ENCODE measurements at places on chromosomes 2 and 18.

DNA sequence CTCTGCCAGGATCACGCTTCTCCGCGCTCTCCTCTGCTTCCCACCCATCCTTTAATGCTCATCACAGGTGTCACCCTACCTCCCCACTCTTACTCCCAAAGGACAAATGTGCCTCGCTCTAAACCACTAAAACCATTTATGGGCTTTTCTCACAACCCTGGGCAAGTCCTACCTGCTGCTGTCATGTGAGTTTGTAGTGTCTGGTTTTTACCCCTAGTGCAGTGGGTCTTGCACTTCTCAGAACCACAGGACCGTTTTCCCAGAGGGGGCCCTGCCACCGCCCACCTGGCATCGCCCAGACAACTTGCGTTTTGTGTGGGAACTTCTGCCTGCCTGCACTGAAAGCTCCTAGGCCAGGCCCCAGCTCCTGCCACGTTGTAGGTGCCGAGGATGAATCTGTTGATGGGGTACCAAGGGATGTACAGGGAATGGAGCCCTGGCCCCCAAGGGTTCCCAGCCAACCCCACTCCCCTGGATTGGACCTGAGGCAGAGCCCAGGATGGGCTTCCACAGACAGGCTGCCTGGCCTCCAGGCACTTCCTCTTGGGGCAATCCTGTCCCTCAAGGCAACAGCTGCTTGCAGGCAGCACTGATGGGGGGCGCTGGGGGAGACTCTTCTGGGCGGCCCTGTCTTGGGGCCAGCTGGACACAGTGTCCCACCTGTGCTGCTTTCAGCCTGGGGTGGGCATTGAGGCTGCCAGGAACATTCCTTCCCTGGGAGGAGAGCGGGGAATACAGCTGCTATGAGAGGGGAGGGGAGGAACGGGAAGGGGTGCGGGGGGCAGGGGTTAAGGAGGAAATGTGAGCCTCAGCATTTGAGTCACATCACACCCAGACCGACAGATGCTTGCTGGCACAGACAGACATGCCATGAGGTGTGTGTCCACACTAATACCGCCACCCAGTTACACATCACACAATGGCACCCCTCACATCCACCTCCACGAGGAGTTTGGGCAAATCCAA lies 176.3 kb downstream of the ZFP36L2 start:
- DNase-seq: no peak

GRCh38 chr2:64085936-64086335 lies 58.3 kb downstream of the PELI1 start:
- no peak for DNase-seq

DNA sequence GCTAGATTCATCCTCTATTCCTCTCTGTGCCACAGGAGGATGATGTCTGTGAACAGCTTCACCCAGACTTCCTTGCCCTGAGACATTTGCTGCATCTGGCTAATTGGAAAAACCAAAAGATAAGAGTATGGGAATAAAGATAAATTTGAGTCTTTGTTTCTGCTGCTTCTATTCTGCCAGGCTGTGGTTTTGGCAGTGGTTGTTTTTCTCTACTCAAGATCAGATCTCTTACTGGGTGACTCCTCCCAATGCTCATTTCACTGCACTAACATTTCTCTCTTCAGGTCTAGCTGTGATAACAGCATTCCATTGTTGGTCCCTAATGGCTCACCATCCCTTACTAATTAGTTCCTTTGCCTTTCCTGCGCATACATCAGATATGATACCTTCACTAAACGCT lies 89.5 kb downstream of the CALCRL start:
- no peak for DNase-seq

DNA sequence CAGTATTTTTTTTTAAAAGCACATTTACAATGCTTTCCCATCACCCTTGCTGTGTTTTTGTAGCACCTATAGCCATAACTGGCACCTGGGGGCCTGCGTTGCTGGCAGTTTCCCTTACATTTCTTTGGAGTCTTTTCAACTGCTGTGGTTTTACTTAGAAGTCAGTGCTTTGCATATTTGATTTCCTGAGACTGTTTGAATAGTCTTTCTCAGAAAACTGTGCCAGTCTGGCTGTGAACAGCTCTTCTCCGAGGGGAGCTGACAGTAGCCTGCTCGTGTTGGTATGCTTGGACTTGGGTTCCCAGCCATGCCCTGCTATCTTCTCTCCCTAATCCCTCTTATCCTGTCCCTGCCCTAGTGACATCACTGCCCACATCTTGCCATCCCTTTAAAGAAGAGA lies 81.5 kb downstream of the DPP4 start:
- no peak for DNase-seq
